ENCODE measurements at places on chromosomes 5 and 9.

DNA sequence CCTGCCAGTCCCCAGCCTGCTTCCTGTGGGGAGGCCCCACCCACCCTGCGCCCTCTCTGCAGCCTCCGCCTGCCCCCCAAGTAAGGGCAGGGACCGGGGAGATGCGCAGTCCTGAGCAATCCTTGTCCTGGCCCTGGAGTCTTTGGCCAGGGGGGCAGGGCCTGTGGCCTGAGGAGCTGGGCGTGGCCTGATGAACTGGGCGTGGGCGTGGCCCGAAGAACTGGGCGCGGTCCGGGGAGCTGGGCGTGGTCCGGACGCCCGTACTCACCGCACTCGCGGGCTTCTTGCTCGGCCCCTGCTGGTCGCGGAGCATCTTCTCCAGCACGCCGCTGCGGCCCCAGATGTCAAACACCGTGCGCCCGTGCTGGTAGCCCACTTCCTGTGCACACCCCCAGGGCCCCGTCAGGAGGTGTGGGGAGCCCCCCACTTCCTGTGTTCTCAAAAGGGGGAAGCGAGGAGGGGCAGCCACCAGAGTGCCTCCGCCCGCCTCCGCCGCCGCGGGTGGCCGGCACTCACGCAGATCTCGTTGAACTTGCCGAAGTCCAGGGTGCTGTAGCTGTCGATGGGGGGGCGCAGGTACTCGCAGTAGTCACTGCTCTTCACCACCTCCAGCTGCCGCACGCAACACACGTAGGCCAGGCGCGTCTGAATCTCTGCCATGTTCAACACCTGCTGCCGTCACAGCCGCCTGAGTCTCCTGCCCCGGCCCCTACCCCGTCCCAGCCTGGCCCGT is 2.7 kb upstream of the NSMF start:
- DNase-seq, result peak; percentile 67

DNA sequence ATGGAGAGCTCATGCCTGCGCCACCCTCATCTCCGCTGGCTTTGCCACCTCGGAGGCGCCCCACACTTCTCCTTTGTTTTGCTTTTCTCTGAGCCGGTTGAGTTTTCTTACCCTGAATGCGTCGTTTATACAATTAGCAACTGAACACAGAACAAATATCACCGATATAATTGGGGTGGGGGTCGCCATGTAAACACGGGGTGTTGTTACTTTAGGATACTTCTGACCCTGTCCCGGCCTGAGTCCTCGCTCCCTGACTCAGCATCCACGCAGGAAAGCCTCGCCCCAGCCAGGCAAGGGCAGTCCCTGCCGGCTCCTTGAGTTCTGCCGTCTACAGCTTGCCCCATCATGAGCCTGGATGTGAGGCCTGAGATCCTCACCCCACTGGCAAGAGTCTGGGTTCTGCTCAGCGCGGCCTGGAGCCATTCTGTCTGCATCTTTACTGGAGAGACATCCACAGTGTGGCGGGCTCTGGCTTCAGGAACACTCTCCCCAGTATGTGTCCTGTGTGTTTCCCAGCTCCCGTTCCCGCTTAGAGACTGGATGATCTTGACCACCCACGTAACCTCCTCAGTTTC is 5.5 kb downstream of the NKX2-5 start:
- DNase-seq, result no peak

DNA sequence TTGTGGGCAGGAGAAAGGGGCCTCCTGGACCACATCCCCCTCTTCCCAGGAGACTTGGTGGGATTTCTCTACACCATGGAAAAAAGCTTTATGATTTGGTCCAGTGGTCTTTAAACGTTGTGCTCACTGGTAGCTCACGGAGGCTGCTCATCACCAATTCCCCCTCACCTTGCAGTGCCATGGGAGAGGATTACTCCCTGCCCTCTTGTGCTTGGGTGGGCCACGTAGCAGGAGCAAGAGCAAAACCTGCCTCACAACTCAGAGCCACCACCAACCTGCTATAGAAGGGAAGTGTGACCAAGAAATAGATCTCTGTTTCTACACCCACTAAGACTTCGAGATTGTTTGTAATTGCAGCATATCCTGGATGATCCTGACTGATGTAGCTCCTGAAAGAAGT is 42.2 kb upstream of the N4BP3 start:
- no peak for DNase-seq

- no peak for DNase-seq
Observed at GRCh38 chr5:178430186-178431062, 159.8 kb downstream of the COL23A1 start.

- peak; percentile 68 for DNase-seq
Observed at GRCh38 chr5:156896546-156896945, 46.5 kb downstream of the PPP1R2B start.

Measured in MV-4-11 (cell line).